Myocyte (in vitro differentiated cells): ENCODE measurements at places on chromosomes 16 and 17. TPM values are rescaled to one million over a fixed set of nuclear protein-coding genes. Genes with fewer than 3 reads are reported as not detected.

GRCh38 chr17:45230787-45231480, 9.2 kb downstream of the FMNL1 start:
- DNase-seq, result peak; percentile 94

The EDC4 gene
- 147 and 164 TPM in 2 replicates for total RNA-seq

DNA sequence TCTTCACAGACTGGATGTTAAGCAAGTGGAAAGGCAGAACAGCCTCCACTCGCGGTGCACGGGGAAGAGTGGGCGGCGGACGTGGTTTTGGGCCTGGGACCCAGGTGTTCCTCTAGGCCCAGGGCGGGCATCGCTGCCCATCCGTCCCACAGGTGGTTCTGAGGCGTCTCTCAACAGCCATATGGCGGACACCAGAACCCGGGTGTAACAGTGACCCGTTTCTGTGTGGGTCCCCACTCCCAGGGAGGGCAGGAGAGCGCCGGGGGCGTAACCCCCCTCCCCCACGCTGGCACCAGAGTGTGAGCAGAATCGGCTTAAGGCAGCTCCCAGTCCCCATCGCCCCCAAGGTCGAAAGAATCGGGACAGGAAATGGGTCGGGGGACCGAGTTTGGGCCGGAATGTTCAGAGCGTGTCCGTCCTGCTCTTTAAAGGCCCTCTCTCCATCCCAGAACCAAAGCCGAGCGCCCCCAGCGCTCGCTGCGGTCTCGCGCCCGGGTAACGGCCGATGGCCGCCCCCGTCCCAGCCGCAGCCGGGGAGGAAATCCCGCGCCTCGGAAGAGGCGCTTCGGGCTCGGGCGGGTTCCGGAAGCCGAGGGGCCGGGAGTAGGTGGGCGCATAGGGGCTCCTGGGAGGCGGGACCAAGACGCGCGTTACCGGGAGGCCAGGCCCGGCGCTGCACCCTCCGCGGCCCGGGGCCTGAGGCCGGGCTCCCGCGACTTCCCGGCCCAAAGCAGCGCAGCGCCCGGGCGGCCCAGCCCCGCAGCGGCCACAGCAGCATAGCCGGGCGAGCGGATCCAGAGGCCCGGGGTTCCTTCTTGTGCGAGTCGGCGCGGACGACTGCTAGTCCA, at the start of gene TK2:
Gene TK2, minus strand, starts transcription at position 839 of the 848 bp plus-strand sequence. Its CDS starts 61 bp downstream, at position 778.
- peak; percentile 79 for DNase-seq

The IKZF3 gene
- not detected in 2 replicates for total RNA-seq

The SRL gene
- total RNA-seq, result 1.9 and 2.7 TPM in 2 replicates

GRCh38 chr17:5947701-5948180, 122.4 kb upstream of the WSCD1 start:
- DNase-seq, result no peak

DNA sequence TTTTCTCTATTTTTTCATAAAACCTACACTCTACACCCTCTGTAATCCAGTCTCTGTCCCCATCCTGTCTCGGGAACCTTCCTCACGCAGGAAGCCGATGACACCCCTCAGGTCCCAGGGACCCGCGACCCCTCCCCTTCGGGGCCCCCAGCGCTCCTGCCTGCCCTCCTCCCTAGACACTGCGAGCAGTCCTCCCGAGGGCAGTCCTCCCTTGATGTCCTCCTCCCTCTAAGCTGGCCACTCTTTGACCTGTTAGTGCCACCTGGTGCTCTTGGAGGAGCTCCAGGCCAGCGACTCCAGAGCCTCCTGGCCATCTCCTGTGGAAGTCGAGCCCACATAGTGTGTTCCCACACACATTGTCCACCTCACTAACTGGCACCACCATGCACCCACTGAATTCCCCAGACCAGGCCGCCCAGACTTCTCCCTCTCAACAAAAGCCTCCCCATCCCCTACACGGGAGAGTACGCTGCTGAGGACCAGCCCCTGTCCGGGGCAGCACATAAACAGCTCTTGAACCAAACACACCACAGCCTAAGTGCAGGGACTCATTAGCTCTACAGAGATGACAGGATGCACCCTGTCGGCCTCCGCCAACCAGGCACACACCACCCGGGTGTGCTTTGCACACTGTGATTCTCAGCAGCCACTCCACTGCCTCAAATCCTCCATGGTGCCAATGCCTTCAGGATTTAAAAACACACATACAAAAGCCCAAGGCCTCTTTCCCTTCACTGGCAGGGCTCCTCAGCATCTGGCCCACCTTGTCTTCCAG, 9.3 kb downstream of the OSBPL7 start:
- no peak for DNase-seq

The DNAI2 gene
- total RNA-seq, result not detected in 2 replicates

GRCh38 chr16:74888888-74889287, 96.0 kb downstream of the WDR59 start:
- DNase-seq, result no peak

GRCh38 chr16:90018297-90018651, 982 bp downstream of the DBNDD1 start:
- no peak for DNase-seq

The CA7 gene
- total RNA-seq, result 3.4 and 4.2 TPM in 2 replicates

DNA sequence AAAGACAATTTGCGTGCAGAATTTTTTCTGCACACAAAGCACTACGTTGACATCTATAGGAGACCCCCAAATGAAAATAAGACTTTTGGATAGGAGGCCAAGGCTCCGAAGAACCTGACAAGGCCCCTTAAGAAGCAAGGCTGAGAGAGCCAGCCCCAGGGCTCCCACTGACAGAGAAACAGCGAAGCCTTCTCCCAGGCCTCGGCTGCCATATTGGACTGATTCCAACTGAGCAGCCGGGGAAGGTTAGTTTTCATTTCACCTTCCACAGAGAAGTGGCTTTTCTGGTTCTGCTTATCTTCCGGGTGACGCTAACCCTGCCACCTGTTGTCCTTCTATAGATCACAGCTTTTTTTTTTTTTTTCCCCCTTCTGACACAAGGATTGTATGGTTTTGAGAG, 356.7 kb downstream of the SOX9 start:
- DNase-seq, result no peak

DNA sequence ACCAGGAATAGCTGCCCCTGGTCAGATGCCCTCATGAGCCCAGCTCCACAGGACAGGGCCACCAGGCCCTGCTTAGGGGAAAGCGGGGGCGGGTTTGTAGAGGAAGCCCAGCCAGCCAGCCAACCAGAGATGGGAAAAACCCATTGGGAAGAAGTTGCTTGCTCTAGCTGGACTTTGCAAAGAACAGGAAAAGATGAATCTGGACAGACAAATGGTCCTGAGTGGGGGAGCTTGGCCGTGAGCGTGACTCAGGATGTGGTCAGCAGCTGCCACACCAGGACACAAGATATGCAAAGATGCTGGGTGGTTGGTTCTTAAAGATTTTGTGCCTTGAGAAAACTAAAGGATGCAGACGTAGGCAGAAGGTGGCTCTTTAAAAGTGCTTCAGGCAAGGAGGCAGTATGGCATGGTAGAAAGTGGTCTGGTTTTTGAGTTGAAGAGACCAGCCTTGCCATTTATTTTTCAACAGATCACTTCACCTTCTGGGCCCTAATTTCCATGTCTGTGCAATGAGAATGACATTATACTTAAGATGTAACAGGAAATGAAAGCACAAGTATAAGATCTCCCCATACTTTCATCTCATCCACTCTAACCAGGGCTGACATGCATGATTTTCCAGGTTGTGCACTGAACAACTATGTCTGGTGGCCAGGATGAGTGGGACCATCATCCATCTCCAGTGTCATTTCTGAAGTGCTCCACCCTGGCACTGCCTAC, 27.8 kb upstream of the HEATR6 start:
- peak; percentile 34 for DNase-seq

- DNase-seq, result no peak
These were observed 22.9 kb downstream of the NUP88 start for GRCh38 chr17:5396612-5397011.

- peak; percentile 91 for DNase-seq
These were observed 658 bp downstream of the TNFRSF12A start for GRCh38 chr16:3020604-3021448.

The ARL16 gene
- total RNA-seq, result 29.4 and 38.5 TPM in 2 replicates

DNA sequence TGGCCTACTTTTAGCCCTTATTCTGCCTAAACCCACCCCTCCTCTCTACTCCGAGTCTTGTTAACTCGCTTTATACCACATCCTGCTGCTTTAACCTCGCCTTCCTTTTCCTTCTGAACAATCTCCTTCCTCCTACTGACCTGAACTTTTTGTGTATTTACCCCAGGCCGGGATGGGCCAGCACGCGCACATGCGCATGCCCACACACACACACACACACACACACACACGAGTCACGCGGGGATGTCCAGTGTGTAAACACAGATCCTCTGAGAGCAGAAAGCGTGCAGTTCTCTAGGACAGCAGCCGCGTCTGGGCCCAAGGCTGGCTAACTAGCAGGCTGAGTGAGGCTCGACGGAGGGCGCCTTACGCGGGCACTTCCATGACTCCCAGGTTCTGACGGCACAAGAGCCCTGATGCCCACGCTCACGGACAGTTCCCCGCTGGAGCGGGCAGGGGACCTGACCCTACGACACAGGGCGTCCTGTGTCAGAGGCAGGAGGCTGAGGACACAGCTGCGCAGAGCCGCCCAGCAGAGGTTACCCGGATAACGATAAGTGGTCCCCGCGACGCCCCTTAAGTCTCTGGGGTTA, 610 bp downstream of the PIK3R5 start:
- DNase-seq, result no peak

The WFIKKN1 gene
- total RNA-seq, result 0.70 and 0.83 TPM in 2 replicates

DNA sequence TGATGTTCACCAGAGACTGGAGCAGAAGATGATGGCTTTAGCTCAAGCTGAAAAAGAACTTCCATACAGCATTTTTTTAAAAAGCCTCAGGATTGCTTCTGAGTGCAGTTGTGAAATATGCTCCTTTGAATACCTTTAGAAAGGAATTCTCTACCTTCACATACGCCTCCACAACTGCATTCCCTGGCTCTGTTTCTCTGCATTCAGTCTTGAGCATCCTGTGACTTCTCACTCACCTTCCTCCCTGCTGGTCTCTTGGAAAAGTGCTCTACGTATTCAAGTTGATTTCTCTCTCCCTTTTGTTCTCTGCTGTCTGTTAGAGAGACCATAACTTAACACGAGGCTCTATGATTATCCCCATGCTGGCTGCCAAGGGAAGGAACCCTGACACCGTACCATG, 34.5 kb downstream of the HS3ST2 start:
- no peak for DNase-seq

DNA sequence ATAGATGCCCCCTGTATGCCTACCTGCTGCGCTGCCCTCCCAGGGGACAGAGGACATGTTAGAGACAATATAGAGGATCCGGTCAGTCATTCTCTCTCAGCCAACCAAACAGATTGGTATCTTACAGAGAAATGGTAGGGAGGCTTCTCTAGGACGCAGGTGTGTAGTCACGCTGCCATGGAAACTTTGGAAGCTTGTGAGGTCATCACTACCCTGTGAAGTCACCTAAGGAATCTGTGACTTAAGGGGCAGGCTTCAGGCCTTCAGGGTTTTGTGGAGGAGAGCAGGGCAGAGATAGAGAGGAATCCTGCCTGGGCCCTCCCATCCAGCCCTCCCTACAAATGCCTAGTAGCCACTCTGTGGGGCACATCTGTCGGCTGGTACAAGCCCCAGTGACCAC, at the start of gene DPEP2NB:
Gene DPEP2NB, minus strand, starts transcription at position 231 of the 400 bp plus-strand sequence. Its CDS starts 141 bp downstream, at position 90.
- no peak for DNase-seq

The EIF1 gene
- 78.1 and 112 TPM in 2 replicates for total RNA-seq
